Epithelial cell of esophagus (primary cell): ENCODE measurements at places on chromosomes 7 and 10.

GRCh38 chr10:93680412-93681047 lies 21.9 kb downstream of the FRA10AC1 start:
- peak; percentile 54 for DNase-seq

DNA sequence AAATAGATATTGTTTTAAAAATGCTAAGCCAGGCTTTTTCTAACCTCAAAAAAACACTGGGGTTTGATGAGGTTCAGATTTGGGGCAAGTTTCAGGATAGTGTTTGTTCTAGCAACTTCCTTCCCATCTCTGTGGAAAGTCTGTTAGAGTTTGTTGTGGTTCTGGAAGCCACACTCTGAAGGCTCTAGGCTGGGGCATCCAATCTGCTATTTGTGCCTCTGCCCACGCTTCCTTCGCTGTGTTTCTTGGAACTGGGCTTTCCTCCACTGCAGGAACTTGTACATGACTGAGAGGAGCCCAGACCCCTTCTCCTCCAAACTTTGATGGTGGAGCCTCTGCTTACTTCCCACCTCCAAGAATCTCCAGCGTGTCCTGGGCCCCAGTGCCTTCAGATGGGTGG lies 108.5 kb upstream of the SLC25A13 start:
- DNase-seq = no peak

- peak; percentile 85 for DNase-seq
Observed at GRCh38 chr10:24821986-24822385, 98.3 kb upstream of the ARHGAP21 start.

DNA sequence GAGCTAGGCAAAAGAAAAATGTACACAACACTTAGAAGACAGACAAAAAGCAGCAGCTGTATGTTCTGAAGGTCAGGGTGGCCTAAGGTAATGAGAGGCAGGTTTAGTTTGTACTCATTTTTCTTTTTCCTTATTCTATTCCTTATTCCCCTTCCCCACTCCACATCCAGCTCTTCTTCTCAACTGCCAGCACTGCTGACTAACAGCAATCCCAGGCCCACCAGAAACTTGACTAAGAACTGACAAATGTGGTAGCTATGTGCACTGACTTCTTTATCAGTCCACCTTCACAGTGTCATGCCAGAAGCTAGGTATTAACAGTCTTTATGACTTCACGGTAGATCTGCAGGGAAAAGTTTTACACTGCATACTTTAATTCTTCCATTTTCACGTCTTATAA lies 6.1 kb downstream of the COPG2 start:
- DNase-seq = peak; percentile 7

GRCh38 chr10:126223512-126224067 lies 164.7 kb downstream of the ADAM12 start:
- no peak for DNase-seq

DNA sequence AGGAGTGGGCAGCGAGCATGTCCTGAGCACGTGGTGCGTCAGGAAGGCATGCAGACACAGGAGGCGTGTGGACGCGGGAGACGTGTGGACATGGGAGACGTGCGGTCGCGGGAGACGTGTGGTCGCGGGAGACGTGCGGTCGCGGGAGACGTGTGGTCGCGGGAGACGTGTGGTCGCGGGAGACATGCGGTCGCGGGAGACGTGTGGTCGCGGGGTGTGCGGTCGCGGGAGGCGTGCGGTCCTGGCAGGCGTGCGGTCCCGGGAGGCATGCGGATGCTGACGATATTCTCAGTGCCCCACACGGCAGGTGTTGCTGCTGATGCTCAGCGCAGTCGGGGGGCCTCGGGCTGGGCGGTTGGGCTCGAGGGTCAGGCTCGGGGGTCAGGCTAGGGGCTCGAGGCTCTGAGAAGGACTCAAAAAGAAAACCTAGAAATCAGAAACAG lies 94.2 kb downstream of the NKX6-2 start:
- no peak for DNase-seq
